Activated naive CD8-positive, alpha-beta T cell treated with anti-CD3 and anti-CD28 coated beads for 36 hours (primary cell): ENCODE measurements at places on chromosomes 5 and 9. TPM values are rescaled to one million over a fixed set of nuclear protein-coding genes. Genes with fewer than 3 reads are reported as not detected.

Gene ST8SIA4
- 17.3 TPM for total RNA-seq

Gene SPATA9
- not detected for total RNA-seq

Gene C6
- total RNA-seq: not detected

Gene PPIP5K2
- total RNA-seq: 77.8 TPM

Gene ACTBL2
- not detected for total RNA-seq

Gene ABO
- total RNA-seq: not detected

GRCh38 chr5:131005963-131006684 is 158.9 kb downstream of the HINT1 start:
- no peak for DNase-seq

DNA sequence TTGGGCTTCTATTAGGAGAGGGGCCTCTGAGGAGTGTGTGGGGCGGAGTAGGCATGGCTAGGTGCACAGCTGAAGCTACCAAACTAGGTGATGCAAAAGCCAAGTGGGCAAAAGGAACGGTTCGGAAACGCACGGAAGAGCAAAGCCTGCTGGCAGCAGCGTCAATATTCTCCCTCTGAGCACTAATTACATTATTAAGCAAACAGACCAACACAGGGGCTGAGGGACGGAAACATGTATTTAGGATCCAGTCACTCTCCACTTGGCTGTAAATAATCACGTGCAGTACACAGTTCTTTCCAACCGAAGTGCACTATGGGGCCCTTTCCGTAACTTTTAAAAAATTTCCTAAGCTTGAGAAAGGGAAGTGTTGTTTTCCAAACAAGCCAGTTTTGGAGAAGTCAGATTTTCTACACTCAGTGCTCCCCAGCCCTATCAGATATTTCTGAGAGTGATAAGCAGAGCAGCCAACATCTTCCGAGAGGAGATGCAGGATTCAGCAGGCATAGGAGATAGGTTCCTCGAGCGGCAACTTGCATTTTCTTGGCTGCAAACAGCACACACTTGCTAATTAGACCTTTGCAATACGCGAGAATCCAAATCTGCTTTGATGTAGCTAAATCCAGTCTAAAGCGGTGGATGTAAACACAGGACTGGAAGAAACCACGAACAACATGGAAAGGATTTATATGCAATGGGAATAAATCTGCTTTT is 217.2 kb upstream of the TBCA start:
- DNase-seq: no peak

DNA sequence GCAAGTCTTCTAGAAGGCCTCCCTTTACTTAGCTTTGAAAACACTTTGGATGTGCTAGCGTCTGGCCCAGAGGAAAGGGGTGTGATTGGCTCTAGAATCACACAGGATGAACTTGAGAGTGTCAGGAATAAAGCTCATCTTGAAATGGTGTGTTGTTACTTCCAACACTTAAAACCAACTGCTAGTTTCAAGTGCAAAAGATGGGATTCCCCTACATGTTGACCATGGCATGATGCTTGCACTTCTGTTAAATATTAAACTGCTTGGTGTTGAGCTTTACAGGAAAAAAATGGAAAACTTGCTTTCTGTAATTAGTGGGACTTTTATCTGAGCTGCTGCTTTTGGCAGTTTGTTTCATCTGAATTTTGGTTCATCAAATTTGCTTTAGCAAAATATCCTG is 261.1 kb downstream of the MED10 start:
- DNase-seq: no peak

- no peak for DNase-seq
These were observed 593.8 kb downstream of the ISL1 start for GRCh38 chr5:51977014-51977413.

DNA sequence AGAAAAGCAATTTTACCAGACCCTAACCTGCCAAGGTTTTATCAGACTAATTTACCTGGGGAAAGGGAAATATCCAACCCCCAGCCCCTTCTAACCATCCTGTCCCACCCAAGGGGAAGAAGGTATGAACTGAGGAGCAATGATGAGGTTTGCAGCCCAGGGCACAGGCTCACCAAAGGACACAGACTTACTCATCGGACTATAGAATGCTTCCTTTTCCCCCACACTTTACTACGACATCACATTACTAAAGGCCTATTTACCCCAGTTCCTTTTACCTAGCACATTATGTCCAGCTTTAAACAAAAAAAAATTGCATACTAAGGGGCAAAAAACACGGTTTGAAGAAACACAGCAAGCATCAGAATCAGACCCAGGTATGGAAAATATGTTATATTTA is 94.1 kb upstream of the FST start:
- no peak for DNase-seq

- DNase-seq: no peak
These were observed 6.9 kb downstream of the TSC1 start for GRCh38 chr9:132937463-132937901.

GRCh38 chr9:17217272-17217671 is 82.4 kb downstream of the CNTLN start:
- no peak for DNase-seq

DNA sequence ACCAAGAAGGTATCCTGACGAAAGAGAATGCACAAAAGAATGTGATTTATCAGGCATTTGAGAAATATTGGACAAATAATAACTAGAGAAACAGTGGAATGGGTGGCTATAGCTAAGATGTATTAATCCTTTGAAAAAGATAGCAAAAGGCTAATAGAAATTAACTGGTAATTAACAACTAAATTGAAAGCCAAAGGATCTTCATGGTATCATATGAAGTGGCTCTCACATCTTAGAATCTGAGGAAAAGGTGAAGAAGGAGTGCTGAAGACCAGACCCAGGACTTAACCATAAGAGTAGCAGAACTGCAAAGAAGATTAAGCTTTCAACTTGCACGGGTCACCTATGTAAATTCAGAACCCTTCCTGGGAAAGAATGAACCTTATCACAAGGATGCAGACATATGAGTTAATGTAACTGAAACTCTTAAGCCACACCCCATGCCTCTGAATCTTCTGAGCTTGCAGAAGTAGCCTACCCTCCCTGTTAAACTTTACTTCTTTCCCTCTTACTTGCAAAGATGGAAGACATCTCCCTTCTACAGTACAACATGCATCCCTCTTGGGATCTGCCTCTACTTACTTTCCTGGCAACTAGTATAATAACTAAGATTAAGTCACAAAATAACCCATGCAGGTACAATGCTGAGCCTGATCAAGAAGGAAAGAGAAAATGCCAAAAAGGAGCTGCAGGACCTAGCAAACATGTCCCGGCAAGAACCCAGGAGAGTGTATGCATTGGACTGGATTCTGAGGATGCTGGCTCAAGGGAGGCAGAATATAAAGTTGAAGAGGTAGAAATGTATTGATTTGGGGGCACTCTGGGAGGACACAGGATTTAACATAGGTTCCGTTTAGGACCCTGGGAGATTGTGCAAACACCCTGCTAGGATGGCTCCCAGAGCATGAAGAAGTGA is 395.5 kb upstream of the SLC30A5 start:
- DNase-seq: no peak

- DNase-seq: no peak
These were observed 339.3 kb downstream of the DRD1 start for GRCh38 chr5:175104677-175105076.

- DNase-seq: no peak
These were observed 216.1 kb downstream of the ACTL7B start for GRCh38 chr9:108639696-108640095.

DNA sequence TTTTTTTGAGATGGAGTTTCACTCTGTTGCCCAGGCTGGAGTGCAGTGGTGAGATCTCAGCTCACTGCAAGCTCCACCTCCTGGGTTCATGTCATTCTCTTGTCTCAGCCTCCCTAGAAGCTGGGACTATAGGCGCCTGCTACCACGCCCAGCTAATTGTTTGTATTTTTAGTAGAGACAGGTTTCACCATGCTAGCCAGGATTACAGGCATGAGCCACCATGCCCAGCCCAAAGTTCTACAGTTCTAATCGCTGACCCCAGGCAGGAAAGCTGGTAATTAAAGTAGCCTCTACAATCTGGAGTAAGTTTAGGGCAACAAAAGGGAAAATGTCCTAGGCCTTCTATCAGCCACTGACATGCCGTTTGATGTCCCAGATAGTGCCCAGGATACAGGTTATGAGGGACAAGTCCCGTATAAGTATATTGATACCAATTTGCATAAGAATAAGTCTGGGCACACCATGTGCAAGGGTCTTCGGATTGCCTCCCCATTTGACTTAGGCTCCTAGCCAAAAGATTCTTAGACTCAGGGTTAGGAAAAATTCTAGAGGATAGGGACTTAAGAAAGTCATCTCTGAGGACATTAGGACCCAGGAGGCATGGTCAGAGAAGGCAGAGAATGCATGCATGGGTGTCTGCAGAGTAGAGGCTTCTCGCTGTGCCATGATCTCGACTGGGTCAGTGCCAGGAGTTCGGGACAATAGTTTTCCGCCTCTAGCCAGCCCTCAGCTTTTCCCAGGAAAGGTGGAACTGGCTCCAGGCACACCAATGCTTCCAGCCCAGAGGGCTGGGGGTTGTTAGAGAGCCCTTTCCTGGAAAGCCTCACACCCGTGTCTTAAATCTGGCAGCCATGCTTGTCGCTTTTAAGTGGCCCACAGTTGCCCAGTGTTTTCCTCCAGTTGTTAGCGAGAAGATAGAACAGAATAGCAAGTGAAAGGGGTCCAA is 1111.1 kb downstream of the TAF11L14 start:
- DNase-seq: peak; percentile 24

DNA sequence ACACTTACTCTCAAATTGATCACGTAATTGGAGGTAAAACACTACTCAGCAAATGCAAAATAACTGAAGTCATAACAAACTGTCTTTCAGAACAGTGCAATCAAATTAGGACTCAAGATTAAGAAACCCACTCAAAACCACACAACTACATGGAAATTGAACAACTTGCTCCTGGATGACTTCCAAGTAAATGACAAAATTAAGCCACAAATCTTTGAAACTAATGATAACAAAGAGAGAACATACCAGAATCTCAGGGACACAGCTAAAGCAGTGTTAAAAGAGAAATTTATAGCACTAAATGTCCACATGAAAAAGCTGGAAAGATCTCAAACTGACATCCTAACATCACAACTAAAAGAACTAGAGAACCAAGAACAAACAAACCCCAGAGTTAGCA is 540.5 kb upstream of the CDH18 start:
- DNase-seq: no peak
